ENCODE measurements at places on chromosomes 11 and 22.

- DNase-seq, result no peak
Observed at GRCh38 chr22:40485813-40486667, 115.6 kb downstream of the SGSM3 start.

- DNase-seq, result no peak
Observed at GRCh38 chr22:29146771-29147170, 58.9 kb upstream of the EMID1 start.

DNA sequence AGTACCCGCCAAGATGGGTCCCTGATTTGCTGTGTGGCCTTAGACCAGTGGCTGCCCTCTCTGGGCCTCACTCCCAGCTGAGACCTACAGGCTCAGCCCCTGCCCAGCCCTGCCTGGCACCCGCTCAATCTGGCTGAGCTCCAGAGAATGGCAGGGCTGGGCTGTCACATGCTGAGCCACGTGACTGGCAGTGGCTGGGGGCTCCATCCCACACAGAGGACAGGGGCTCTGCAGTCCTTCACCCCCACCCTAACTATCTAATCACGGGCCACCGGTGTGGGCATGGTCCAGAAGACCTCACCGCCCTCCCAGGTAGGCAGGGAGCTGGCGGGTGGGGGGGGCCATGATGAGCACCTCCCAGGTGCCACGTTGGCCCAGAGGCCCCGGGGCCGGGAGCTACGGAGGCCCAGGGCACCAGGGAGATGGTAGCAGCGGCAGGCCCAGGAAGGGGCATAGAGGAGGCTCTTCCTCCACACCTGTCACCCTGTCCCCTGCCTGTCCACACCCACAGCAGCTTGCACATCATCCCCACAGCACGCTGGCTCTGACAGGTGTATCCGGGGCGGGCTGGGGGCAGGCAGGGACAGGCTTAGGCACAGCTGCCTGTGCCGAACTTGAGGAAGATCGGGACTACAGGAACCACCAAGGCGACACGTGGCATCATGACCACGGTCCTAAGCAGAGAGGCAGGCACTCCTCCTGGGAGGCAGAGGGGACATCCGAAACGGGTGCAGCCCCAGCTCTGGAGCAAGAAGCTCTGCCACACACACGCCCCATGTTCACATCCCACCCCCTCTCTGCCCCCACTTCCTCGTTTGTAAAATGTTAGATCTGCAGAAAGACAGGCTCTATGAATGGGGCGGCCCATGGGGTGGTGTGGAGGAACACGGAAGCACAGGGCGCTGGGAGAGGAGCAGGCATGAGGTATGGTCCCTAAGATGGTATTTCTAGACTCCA lies 1.5 kb upstream of the ALDH3B1 start:
- DNase-seq, result no peak

- DNase-seq, result no peak
Observed at GRCh38 chr11:82733444-82734119, at the start of gene FAM181B. TSS of gene FAM181B (minus strand) at chr11:82733864. CDS start at chr11:82733729, 135 bp downstream.

- no peak for DNase-seq
Observed at GRCh38 chr11:102485095-102485722, 32.6 kb upstream of the TMEM123 start.

DNA sequence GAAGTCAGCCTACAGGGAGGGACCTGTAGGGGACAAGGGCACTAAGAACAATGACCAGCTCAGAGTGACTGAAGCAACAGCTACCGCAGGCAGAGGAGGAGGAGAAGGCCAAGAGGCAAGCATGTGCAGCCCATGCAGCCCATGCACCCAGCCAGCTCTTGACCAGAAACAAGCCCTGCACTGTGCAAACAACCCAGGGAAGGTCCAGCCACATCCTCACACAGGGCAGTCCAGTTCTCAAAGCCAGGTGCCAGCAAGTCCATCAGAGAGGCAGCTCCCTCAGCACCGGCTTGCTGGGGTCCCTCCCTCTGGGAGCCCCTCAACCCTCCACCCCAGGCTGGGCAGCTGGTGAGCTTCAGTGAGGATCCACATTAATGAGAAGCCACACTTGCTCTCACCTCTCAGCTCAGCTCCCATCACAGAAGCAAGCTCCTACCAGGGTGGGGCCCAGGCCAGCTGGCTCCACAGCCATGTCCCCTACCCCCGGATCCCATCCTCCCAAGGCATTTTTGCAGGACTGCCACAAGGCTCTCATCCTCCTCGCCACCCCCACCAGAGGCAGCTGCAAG lies 7.1 kb downstream of the DGCR2 start:
- no peak for DNase-seq

DNA sequence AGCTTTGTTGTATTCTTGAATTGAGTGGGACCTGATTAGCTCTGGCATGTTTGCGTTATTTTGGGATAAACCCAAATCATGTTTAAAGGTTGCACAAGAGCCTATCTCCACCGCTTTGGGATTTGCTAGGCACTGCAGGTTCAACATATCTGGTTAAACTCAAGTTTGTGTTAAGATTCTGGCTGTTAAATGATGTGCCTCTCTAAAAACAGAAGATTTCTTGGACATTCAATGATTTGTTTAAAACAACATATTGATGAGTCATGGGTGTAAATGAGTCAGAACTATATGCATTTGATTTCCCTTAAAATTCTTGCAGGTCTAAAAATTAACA lies 67.4 kb downstream of the AMOTL1 start:
- no peak for DNase-seq

DNA sequence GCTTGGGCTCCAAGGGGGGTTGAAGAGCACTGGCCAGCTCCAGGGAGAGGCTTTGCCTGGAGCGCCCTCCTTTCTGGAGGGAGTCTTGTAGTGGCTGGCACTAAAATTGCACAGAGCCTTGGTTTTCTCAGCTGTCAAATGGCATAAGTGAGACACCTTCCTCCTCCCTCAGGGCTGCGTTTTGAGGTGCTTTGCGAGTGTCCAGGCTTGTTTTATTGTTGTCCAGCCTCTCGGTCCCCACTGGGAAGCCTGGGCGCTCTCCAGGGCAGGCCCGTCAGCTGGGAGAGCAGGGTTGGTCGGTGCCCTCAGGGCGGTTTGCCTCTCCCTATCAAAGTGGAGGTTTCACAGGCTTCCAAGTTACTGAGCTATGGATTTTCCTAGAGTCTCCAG lies 149.3 kb upstream of the B3GAT1 start:
- no peak for DNase-seq

- no peak for DNase-seq
Observed at GRCh38 chr11:117654281-117655255, 142.4 kb downstream of the DSCAML1 start.

DNA sequence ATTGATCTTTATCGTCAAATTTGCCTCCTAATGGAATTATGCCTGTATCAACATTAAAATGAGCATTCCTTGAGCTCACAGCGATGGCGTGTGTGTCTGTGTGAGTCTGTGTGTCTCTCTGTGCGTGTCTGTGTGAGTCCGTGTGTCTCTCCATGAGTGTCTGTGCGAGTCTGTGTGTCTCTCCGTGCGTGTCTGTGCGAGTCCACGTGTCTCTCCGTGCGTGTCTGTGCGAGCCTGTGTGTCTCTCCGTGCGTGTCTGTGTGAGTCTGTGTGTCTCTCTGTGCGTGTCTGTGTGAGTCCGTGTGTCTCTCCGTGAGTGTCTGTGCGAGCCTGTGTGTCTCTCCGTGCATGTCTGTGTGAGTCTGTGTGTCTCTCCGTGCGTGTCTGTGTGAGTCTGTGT lies 326.5 kb upstream of the B3GAT1 start:
- DNase-seq, result no peak

GRCh38 chr22:25053153-25053805 lies 100.8 kb downstream of the KIAA1671 start:
- DNase-seq, result no peak

DNA sequence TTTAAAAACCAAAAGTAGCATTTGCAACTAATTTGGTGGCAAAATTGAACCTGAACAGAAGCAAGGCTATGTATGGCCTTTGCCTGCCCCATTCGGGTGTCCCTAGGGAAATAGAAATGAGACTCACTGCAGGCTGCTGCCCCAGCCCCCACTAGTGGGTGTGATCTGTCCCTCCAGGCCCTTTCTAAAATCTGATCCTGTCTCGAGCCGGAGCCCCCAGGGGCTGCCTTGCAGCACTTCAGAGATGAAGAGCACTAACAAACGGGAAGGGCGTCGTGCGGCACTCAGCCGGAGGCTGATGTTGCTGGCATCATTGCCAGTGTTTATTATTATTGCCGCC lies 43.2 kb downstream of the CD82 start:
- no peak for DNase-seq

GRCh38 chr11:124938970-124939369 lies 3.1 kb upstream of the HEPACAM start:
- no peak for DNase-seq

DNA sequence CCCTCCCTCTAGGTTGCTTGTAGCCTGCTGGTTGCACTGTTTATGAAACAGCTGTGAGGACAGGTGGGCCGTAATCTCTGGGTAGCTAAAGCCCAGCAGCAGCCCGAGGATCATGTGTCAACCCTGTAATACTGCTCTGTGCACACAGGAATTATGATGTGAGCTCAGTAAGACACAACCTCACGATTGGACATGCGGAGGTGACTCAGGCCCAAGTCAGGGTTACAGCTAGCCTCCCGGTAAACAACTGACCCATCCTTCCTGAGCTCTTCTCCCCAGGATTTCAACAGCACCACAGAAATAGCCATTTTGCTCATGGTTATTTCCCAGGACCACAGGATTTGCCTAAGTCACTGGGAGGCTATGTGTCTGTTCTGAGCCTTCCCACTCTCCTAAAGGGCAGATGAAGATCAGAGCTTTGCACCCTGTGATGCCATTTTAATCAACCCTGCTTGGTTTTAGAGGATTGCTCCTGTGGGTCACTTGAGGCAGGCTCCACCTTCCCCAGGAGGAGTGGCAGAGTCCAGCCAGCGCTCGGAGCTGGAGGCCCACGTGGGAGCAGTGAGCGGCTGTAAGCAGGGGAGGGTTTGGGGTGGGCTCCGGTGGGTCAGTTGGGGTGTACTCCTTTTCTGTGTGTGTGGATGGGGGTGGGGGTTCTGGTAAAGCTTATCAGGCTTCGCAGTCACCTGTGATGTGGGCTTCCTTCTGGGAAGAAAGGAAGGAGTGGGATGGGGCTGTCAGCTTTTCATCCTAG lies at the start of gene AMPD3:
TSS of gene AMPD3 (plus strand) at position 387 of the 754 bp plus-strand sequence. CDS start 6,256 bp downstream, outside the sequence.
- no peak for DNase-seq

DNA sequence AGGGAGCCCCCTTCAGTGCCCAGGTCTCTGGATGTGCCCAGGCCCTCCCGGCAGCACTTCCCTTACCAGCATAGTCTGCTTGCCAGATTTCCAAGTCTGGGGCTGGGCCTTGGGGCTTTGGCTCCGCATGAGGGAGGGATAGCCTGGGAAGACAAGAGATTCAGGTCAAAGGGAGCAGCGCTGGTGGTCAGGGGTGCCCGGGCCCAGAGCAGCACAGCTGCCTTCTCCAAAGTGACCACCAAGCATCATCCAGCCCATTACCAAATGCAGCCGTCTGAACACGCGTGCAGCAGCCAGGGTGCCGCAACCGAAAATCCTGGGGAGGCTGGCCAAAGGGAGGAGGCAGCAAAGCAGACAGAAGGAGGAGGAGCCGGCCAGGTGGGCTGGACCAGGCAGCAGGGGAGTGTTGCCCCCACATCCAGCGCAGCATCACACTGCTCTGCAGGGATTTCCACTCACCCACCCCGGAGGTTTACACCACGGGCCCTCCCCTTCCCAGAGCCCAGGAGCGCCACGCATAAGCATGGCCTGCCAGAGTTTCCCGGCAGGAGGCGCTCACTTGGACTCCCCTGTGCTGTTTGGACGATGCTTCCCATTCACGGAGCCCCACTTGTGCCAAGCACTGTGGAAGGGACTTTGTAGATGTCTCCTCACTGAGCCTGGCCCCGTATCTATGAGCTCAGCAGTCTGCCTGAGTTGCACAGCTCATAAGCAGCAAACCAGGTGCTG lies 22.5 kb downstream of the TRIM29 start:
- DNase-seq, result no peak

GRCh38 chr11:107564877-107565218 lies 687 bp downstream of the ALKBH8 start:
- no peak for DNase-seq

DNA sequence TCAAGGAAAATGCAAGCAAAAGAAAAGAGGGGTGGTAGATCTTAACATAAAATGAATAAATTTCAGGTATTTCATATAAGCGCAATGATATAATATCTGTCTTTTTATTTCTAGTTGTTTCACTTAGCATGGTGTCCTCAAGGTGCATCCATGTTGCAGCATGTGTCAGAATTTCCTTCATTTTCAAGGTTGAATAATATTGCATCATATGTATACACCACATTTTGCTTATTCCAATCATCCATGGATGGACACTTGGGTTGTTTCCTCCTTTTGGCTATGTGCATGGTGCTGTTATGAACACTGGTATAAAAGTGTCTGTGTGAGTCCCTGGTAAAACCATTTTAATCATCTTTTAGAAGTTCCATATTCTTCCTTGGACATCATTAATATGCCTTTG lies 7.0 kb upstream of the KDM4F start:
- DNase-seq, result no peak

DNA sequence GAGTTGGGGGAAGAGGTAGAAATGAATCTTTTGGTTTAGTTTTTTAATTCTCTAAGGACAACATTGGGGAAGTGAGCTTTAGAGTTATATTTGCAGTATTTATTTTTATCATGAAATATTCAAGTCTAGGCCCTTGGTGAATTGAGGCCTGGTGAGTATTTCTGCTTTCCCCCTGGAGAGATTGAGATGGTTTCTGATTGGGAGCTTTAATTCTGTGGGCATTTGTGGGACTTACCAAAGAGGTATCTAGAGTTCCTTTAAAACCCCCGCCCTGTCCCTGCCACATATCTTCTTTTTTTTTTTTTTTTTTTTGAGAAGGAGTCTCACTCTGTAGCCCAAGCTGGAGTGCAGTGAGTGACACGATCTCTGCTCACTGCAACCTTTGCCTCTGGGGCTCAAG lies 9.6 kb downstream of the ACO2 start:
- no peak for DNase-seq

DNA sequence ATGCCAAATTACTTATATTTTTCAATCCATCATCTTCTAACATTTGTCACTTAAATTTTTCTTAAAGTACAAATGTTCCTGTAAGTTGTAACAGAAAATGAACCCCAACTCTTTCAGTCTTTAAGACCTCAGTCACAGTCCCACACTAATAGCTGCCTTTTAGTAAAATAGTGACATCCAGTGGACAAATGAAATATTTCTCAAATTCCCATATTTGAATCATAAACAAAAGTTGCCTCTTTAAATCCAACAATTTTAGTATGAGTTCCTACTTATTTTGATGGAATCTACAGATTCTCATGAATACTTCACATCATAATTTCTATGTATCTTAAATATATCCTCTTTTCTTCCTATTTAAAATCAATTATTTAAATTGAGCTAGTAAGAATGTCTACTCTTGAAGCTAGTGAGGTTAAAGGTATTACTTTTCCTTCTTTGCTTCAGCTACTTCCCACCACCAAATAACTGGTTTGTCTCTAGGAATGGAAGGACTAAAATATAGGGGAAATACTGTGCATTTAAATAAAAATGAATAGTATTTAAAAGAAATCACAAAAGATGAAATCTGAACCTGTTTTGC lies 9.2 kb downstream of the LIN7C start:
- no peak for DNase-seq

DNA sequence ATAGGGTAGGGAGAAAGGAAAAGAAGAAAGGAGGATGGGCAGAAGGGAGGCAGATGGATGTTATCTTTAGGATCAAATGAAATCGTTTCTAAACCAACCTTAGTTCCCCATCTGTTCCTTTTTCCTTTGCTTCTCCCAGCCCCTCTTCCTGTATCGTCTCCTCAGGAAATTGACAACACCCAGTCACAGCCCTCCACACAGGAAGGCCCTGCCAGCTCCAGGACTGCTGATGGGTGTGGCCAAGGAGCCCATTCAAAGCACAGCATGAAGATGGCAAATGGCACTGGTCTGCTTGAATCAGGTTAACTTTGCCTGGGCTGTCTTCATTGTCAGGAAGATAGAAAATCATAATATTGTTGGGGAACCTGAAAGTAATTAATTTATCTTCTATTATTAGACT lies 164.8 kb downstream of the C11orf87 start:
- DNase-seq, result no peak
